SK-N-DZ (cell line): ENCODE measurements at places on chromosomes 12 and 14.

GRCh38 chr14:86989285-86989684, 1003.7 kb downstream of the GALC start:
- DNase-seq: peak; percentile 33

DNA sequence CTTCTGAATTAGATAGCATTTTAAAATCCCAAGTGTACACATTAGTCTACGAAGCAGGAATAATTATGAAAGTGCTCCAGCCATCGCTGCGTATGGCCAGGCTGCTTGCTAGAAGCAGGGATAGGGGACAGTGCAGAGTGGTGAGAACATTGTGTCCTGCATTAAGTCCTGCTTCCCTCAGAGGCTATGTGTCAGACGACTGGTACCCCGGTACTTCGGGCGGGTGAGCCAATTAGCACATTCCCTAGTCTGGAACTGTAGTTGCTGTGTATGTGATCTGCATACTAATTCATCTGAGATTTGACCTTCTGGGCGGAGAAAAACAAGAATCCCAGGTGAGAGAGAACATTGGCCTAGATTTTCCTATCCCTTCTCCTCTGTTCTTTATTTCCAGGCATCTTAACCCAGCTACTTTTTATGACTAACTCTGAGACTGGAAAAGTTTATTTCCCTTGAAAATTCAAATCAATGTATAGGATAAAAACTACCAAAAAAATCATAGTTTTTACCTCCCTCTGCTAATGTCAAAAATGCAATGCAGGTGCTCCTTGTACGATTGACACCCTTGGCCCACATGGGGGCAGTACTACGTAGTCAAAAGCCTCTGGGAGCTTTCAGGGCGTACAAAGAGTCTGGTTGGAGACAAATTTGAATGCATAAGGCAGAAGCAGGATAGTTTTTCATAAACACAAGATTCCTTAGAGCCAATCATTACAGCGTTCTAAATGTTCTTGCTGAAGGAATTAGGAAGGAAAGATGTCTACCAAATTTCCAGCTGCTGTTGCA, 764.3 kb downstream of the NOVA1 start:
- DNase-seq: peak; percentile 21

DNA sequence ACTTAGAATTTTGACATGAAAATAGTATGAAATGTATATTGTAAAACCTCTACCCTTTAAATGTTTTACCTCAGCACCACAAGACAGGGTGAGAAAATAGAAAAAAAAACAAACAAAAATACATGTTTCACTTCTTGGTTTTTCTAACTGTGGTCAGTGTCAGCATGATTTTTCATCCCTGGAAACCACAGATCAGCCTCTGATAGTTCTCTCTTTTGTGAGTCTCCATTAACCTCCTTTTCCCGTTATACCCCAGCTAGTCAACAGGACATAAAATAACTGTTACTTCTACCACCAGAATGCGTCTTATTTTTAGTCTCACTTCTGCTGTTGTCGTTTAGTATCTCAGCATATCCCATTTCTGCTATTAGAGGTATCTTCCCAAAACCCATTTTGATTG, 48.3 kb upstream of the KCNMB4 start:
- DNase-seq: no peak

DNA sequence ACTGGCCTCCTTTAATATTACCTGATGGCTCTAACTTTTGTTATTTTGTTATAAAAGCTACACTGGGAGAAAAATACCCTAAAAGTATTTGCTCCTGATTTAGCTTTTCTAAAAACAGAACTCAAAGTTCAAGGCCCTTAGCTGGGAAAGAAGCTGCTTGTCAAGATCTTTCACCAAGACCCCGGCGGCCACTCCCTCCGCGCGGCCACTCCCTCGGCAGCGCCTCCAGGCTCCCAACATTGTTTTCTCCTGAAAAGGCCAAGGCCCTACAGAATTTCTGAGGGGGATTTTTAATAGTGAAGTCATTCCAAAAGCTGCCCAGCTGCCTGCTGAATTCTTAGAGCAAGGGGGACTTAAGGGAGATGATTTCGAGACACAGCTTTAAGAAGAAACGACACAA, 96.4 kb downstream of the NTN4 start:
- DNase-seq: no peak

DNA sequence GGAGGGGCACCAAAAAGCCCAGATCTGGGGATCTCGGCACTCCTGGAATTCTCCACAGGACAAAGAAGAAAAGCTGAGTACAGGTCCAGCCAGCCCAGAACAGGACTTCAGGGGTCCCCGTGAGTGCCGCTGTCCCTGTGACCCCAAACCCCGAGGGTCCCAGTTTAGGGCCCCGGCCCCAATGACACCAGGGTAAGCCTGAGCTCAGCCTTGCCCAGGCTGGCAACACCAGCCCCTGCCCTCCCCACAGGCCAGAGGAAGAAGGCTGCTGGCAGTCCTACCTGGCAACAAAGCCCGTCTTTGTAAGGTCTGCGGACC, 1.8 kb downstream of the CDK2AP1 start:
- DNase-seq: no peak

DNA sequence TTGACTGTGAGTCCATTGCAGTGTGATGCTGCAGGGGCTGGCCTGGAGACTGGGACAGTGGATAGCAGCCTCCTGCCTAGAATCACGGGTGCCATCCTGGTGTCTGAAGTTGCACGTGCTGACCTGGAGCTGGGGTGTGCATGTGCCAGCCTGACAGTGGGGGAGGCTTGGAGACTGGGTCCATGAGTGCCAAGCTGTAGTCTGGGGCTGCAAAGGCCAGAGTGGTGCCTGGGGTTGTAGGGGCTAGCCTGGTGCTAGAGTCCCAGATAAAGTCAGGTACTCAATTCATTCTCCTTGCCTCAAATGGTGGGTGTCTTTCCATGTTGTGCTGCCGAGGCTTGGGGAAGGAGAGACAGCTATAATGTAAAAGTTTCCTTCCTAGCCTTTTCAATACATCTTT, 181.9 kb upstream of the NPAS3 start:
- DNase-seq: no peak

DNA sequence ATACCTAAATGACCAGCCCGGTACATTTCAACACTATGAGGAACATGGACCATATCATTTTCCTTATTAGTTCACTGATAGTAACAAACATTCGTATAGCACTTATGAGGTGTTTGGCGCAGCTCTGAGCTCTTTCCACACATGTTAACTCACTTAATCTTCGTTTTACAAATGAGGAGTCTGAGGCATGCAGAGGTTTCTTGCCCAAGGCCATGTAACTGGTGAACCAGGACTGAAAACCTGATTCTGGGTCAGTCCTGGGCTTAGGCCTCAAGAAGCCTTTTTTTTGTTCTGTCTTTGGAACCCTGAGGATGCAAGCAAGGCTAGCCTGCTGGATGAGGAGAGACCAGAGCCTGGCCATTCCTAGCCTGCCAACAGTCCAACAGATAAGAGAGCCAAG, 55.0 kb downstream of the C14orf132 start:
- DNase-seq: no peak

- DNase-seq: no peak
These were observed 8.7 kb downstream of the GPR68 start for GRCh38 chr14:91235841-91236240.

- no peak for DNase-seq
These were observed 11.2 kb upstream of the TMX1 start for GRCh38 chr14:51228890-51229289.

GRCh38 chr14:101361044-101361443, 200.3 kb upstream of the DIO3 start:
- no peak for DNase-seq
